Bladder microvascular endothelial cell (primary cell): ENCODE measurements at places on chromosomes 7 and 10. TPM values are rescaled to one million over a fixed set of nuclear protein-coding genes. Genes with fewer than 3 reads are reported as not detected.

Gene BMI1
- 11.5 and 61.9 TPM in 2 replicates for total RNA-seq

Gene CCDC172
- not detected in 2 replicates for total RNA-seq

Gene HOXA10
- total RNA-seq = 2.3 and 2.6 TPM in 2 replicates

Gene AS3MT
- 0.81 and 1.1 TPM in 2 replicates for total RNA-seq

Gene FAM237B
- not detected in 2 replicates for total RNA-seq
